ENCODE measurements at places on chromosomes 2 and 18. TPM values are rescaled to one million over a fixed set of nuclear protein-coding genes. Genes with fewer than 3 reads are reported as not detected.

DNA sequence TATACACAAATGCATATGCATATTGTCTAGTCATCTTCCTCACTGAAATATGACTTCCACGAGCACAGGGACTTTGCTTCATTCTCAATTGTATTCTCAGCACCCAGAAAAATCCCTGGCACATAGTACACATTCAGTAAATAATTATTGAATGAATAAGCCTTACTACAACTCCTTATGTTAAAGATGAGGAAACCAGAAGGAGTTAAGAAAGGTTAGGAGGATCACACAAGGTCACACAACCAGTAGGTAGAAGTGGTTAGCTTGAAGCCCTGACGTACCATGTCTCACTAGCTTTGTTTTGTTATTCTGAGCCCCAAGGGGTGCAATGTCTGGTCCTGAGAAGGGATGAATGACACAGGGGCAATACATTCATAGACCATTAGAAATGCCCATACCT is 220.9 kb upstream of the PID1 start:
- no peak for DNase-seq
- no peak overlapping the region for H3K27ac ChIP-seq
- peaks cover 17% of the 10 kb centered on the region for H3K36me3 ChIP-seq
- H3K4me3 ChIP-seq: no peak overlapping the region

KCNIP3 gene
- 2.1 TPM for total RNA-seq

PMAIP1 gene
- total RNA-seq: 162 TPM

DNA sequence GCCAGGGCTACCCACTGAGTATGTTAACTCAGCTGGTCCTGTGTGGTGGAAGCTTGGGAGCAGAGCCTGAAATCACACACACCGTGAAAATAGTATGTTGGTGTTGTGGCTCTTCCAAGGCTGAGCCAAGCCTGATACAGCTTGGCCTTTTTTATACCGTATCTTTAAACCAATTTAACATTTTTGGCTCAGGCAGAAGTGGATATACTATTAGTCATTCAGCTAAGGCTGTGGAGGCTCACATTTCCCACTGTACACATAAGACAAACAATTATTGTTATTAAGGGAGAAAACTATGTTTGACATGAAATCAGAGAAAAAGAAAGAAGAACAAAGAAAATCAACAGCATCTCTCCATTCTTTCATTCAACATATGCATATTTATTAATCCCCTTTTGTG is 159.0 kb downstream of the BCL11A start:
- peaks cover 5% of the 10 kb centered on the region for H3K27me3 ChIP-seq
- no peak for DNase-seq
- no peaks in the 10 kb centered on the region for H3K36me3 ChIP-seq

POTEC gene
- not detected for total RNA-seq

TSGA10 gene
- total RNA-seq: 9.3 TPM

DNA sequence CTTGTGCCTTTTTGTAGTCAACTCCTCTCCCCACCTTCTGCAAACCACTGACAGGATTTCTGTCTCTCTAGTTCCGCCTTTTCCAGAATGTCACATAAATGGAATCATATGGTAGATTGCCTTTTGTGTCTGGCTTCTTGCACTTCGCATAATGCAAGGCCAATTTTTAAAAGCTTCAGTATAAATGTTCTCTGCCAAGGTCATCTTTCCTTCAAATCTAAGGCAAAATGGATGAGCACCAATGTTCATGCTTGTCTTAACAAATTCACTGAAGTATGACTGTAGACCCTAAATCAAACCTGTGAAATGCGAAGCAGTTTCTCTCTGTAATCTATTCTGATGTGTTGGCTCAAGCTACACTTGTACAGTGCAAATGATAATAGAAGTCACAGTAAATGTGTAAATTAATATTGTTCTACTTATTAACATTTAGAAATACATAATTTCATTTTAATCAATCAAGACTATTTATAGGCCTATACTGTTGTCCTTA is 92.8 kb upstream of the GLS start:
- H3K27ac ChIP-seq: no peak overlapping the region
- peaks cover 5% of the 10 kb centered on the region for H3K36me3 ChIP-seq
- H3K4me1 ChIP-seq: peaks cover 46% of the 10 kb centered on the region
- no peak overlapping the region for H3K4me3 ChIP-seq
- no peaks in the 10 kb centered on the region for H3K27me3 ChIP-seq
- no peak for DNase-seq

ODC1 gene
- 42.3 TPM for total RNA-seq

DCC gene
- total RNA-seq: 0.66 TPM

- H3K27ac ChIP-seq: no peak overlapping the region
- no peaks in the 10 kb centered on the region for H3K4me1 ChIP-seq
- no peak overlapping the region for H3K4me3 ChIP-seq
- no peaks in the 10 kb centered on the region for H3K27me3 ChIP-seq
These were observed 248.8 kb upstream of the FN1 start for GRCh38 chr2:215684448-215685237.

DNA sequence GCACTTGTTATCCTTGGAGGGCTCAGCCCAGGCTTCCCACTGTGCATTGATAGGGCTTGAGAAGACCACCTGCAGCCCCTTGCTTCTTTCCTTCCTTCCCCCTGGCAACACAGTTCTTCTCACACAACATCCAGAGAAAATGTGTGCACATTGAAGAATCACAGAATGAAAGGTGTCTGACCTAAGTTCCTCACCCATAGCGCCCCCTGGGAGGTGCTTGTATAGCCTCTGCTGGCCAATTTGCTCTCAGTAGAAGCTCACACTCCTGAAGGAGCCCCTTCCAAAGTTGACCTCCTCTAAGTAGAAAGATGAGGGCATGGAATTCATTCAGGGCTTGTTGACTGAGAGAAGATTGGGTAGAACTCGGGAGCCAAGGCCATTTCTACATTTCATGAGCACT is 758.4 kb upstream of the KLHL29 start:
- no peak overlapping the region for H3K4me3 ChIP-seq
- H3K36me3 ChIP-seq: peaks cover 2% of the 10 kb centered on the region
- no peaks in the 10 kb centered on the region for H3K27me3 ChIP-seq
- no peak overlapping the region for H3K27ac ChIP-seq
- peaks cover 7% of the 10 kb centered on the region for H3K4me1 ChIP-seq
